NCI-H2029 (cell line): ENCODE measurements at places on chromosomes 3 and 15.

DNA sequence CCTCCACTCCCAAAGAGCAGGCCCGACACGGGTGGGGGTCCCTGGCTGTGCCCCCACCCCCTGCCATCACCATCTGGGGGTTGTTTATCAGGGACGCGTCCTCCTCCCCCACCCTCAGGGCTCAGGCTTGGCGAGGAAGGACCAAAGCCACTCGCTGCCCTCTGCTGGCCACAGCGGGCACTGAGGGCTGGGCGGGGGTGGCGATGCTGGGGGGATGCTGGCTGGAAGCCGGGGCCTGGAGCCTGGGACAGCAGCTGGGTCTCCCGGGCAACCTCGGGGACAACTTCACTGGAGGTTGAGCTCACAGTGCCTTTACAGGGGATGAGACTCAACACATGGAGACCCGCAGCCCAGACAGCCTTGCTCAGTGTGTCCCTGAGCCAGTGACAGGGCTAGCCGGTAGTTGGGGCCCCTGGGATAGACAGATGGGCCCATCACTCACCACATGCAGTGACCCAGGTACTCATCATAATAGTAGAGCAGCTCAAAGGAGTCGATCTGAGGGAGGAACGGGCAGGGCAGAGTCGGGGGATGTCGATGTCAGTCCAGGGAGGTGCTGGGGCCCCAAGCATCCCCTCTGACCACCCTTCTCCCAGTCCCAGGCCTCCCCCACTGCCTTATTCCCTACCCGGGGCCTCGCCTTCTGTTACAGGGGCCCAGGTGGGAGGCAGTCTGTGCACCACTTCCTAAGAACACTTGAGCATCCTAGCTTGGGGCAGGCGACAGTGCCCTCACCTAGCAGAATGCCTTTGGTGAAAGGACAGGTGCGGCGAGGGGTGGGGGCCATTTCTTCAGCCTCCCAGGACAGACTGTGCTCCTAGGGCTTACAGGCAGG lies 5.9 kb upstream of the CALML4 start:
- no peak for DNase-seq

DNA sequence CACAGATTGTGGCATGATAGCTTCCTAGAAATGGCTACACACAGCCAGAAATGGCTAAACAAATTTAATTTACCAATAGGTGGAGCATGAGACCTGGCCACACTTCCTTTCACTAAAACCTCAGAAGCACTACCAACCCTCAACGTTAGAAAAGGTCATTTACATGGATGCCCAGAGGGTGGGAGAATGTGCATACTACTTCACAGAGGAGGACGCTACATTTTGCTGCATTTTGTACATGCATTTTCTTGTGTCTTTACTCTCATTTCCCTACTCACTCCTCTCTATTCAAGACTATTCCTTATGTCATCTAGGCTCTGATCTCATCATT lies 40.1 kb downstream of the C2CD4B start:
- no peak for DNase-seq

- peak; percentile 68 for DNase-seq
These were observed 2.8 kb downstream of the C15orf39 start for GRCh38 chr15:75204340-75205063.

DNA sequence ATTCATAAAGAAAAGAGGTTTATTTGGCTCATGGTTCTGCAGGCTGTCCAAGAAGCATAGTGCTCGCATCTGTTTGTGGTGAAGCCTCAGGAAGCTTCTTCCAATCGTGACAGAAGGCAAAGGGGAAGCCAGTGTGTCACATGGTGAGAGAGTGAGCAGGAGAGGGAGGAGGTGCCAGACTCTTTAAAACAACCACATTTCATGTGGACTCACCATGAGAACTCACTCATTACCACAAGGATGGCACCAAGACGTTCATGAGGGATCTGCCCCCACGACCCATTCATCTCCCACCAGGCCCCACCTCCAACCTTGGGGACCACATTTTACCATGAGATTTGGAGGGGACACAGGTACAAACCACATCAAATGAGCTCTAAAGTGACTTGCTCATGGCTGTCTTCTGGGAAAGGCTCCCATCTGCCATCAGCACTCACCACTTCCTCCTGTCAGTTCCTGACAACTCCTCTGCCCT lies 327.3 kb upstream of the TLE3 start:
- no peak for DNase-seq

DNA sequence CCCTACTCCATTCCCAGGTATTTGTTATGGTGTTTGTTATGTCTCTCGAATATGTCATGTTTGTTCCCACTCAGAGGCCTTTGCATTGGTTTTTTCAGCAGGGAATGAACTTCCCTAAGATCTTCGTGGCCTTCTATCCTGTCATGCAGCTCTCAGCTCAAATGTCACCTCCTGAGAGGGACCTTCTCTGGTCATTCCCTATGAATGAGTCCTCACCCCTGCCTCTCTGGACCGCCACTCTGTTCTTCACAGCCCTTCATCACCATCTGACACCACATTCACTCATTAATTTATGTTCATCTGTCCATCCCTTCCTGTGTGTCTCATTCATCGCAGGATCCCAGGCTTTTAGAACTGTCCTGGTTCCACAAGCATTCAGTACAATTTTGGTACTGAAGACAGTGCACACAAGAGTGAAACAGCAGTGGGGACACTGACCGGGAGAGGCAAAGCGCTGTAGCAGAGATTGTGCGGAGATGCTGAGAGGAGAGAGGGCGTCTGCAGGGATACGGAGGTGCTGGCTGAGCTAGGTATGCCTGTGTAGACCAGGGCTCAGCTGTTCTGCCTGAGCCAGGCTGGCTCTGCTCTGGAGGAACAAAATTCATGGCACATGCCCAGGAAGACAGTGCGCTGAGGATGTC lies 132.3 kb downstream of the CHCHD6 start:
- DNase-seq, result no peak

DNA sequence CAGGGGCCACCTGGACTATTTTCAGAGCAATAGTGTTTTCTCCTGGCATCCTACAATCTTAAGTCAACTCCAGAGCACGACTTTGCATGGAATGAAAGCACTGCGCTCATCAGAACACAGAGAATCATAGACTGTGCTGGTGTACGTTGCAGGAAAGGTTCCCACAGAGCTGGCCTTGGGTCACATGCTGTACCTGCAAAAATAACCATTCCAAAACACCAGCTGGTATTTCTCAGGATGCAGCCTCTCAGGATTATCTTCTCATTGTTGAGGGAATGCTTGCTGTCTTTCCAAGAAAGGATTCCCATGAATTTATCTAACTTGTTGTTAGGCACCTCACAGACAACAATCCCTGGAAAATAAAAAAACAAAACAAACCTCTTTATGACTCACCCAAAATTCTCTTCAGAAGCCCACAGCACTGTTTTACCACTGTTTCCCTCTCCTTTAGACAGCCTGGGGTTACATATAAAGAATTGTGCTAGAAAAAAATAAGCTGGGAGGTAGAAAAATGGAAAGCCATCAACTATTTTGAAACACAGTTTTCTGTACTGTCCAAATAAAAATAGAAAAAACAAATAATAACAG lies 131.7 kb downstream of the ATP8B4 start:
- DNase-seq, result no peak

DNA sequence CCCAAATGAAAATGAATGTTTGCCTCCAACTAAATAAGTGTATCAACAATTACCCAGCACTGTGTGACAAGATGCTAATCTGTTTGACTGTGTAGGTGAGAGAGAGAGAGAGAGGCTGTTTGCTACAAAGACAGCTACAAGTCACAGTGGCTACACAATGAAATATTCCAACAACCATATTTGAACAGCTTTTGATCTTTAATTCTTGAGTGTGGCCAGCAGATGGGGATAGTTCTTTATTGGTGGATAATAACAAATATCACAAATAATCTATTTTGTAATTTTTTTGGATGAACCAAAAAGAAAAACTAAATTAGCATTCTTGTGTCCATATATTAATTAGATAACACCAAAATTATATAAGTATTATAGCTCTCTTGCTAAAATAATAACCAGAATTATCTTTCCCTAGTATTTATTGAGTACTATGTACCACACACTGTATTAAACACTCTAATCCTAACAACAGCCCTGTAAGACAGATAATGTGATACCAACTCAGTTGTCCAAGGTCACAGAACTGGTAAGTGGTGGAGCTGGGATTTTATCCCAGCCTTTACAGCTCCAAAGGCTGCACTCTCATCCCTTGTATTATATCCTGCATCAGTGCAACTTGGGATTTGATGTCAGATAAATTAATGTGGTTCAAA lies 61.9 kb upstream of the C3orf80 start:
- no peak for DNase-seq

- no peak for DNase-seq
These were observed 67.9 kb upstream of the KY start for GRCh38 chr3:134718726-134719125.

- DNase-seq, result no peak
These were observed 330.3 kb upstream of the RBMS3 start for GRCh38 chr3:28950614-28951013.

GRCh38 chr3:21170964-21171363 lies 580.0 kb downstream of the ZNF385D start:
- DNase-seq, result no peak

- peak; percentile 41 for DNase-seq
These were observed 67.1 kb downstream of the OXSM start for GRCh38 chr3:25856902-25857518.

GRCh38 chr15:40338921-40339620 lies 1.7 kb downstream of the CCDC9B start:
- DNase-seq, result no peak

GRCh38 chr15:73317651-73318462 lies 50.9 kb downstream of the HCN4 start:
- no peak for DNase-seq

GRCh38 chr3:127492426-127492825 lies 98.1 kb downstream of the TPRA1 start:
- DNase-seq, result no peak

DNA sequence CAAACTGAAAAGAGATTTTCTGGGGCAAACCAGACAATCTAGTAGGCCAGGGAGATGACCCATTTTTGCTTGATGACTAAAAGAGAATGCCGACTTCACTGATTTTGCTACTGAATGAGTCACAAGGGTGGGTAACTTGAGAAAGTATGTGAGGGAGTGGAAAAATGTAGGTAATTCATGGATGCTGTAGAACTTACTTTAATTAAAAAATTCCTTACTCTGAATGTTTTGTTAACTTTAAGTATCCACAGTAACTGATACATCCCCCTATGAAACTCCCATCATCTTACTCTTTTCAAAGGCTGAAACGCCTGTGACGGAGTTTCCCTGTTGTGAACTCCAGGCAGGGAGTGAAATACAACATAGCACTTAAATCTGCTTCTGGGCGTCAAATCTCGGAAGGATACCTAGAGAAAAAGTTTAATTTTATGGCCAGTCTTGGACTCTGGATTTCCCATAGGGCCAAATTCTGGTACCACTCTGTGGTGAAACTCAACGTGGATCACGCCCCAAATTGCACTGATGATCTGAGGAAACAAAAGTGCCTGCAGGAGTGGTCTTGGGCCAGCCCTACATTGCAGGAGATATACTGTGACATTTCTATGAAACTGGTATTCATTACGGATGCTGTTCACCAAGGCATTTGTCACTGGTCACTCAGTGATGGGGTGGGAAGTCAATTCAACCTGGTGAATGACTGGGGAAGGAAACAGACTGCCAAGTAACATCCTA lies 24.0 kb downstream of the GOLIM4 start:
- no peak for DNase-seq

DNA sequence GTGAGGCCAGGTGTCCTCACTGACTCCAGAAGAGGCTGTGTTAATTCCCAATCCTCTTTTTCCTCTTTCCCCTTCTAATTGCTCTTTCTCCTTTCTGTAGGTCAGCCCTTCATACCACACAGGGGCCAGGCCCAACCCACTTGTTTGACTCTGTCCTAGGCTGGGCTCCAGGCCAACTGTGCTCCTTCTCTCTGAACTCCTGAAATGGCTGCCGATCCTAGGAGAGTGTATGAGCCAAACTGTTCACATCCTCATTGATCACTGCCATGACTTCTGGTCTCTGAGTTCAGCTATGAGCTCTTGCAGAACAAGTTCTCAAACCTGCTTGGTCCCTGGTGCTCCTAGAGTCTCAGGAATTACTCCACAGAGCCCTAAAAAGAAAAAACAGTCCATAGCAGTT lies 145.1 kb downstream of the VGLL4 start:
- peak; percentile 78 for DNase-seq

DNA sequence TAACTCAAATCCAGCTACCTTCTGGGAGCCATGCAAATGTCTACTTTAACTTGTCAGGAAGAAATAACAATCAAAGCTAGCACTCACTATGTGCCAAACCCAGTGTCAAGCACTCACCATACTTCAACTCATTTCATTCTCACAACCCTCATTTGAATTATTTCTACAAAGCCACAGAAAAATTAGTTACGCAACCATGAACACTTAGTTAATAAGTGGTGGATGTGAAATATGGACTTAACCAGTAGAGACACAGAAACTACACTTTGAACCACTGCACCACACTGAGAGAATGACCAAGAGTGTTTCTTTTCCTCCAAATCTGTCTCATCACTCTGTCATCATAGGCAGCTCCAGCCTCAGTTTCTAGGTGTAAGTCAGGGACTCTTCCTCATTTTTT lies 91.0 kb upstream of the MBNL1 start:
- no peak for DNase-seq

- no peak for DNase-seq
These were observed 363.6 kb downstream of the RORA start for GRCh38 chr15:60865507-60865906.

DNA sequence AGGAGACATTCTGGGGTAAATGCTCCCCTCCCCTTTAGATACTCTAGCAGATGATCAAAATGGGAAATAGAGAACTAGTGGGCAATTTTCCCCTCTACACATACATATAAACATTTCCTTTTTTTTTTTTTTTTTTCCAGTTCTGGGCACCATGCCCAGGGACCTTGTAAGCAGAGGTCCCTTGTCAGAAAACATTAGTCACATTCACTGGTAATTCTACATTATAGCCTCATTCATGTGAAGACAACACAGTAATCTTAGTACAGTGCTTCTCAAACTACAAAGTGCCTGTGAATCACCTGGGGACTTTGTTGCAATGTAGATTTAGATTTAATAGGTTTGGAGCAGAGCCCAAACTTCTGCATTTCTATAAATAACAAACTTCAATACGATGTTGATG lies 60.1 kb upstream of the ACTC1 start:
- DNase-seq, result no peak

DNA sequence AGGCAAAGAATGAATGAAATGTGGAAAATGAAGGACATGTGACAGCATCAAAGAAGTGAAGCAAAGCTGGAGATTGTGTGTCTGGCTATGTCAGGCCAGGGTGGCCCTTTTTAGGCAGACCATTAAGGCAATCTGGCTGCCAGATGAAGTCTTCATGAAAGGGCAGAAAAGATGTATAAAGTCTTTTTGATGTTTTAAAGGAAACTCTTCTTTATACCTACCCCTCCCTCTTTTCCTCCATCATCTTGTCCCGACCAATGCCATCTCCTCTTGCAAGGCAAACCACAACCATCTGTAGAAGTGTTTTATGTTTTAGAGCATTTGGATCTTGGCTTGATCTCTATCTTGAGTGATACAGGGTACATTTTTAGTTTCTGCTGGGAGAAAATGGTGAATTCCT lies 259.2 kb downstream of the LSAMP start:
- DNase-seq, result no peak

GRCh38 chr15:80586161-80586560 lies 108.9 kb upstream of the ABHD17C start:
- DNase-seq, result no peak
